Stimulated activated CD8-positive, alpha-beta memory T cell treated with anti-CD3 and anti-CD28 coated beads, Interleukin-7, amount 100 ng/mL, for 1 hour (primary cell): ENCODE measurements at places on chromosomes 3 and 15.

GRCh38 chr3:45489730-45490309 is 101.4 kb downstream of the LARS2 start:
- no peak for DNase-seq

DNA sequence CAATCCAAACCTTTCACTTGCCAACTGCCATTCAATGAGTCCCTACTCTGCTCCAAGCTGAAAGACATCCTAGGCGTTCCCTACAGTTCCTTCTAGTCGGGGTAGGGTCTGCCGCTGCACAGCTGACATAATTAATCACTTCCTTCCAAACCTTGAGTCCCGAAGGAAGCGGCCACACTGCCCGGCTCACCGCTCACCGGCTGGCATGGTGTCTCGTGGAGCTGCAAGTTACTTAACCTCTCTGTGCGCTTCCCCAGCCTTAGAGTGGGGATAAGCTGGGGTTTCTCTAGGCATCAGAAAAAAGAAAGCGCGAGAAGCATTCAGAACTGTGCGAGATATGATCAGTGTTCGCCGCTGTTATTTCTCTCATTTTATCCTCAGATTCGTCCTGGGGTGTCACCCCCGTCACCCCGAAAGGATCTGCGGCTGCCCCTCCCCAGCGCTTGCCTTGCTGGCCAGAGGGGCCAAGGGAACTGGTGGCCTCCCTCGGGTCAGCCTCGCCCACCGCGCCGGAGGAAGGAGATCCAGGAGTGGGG is 748 bp downstream of the MRPS25 start:
- no peak for DNase-seq

- no peak for DNase-seq
Observed at GRCh38 chr3:36965440-36965839, 20.6 kb upstream of the TRANK1 start.

GRCh38 chr15:35306361-35306981 is 221.4 kb upstream of the NANOGP8 start:
- DNase-seq, result no peak

DNA sequence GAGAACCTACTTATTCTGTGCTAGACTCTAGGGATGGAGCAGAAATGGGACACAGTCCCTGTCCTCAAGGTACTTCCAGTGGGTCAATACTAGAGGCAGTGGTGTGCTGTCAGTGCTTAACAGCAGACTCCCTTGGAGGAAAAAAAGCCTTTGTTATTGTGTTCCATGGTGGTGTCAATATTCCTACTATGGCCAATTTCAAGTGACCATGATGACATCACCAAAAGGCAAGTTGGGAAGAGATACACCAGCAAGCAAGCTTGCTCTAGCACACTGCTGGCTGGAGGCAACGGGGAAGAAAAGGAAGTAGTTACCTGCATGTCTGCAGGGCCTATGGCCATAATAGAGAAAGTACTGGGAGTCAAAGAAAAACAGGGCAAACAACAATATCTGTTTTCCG is 89.6 kb upstream of the ETV5 start:
- DNase-seq, result no peak

DNA sequence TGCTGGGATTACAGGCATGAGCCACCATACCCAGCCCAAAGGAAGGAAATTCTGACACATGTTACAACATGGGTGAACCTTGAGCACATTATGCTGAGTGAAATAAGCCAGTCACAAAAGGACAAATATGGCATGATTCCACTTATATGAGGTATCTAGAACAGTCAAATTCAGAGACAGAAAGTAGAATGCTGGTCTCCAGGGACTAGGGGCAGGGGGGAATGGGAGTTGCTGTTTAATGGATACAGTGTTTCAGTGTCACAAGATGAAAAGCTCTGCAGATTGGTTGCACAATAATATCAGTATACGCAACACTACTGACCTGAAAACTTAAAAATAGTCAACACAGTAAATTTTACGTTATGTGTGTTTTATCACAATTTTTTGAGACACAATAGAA is 4.1 kb downstream of the SPATA12 start:
- DNase-seq, result no peak

GRCh38 chr3:148230473-148230872 is 467.2 kb upstream of the AGTR1 start:
- no peak for DNase-seq

DNA sequence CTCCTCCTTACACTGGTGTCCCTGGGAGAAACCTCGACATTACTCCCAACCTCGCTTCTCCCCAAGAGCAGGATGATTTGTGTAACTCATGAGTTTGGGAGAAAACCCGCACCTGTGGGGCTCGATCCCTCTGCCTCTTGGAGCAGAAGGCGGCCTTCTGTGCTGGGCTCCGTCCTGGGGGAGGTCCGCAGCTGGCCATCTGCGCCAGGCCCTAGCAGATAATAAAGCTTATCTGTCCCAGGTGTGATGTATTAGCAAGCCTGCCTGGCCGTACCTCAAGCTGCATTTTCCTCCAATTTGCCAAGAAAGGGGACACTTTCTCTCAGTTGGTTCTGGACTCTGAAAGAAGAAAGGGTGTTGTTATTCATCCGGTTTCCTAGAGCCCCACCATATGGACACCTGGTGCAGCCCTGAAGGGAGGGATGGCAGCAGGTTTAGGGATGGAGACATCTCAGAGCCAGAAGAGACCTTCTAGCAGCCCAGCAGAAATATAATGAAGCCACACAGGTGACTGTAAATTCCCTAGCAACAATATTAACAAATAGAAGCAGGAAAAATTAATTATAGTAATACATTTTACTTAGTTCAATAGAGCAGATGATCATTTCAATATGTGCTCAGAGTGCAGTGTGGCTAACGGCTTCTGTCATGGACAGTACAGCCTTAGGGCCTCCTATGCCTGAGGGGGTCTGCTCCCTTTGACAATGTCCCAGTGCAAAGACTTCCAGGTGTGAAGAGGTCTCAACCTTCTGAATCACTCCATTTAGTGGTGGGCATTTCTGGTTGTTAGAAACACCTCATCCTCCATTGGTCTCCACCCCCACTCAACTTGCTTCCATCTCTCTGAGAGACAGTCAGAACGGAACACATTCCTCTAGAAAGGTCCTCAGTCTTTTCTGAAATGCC is 94.8 kb downstream of the CPN2 start:
- DNase-seq, result no peak

GRCh38 chr3:185653949-185654757 is 68.1 kb downstream of the SENP2 start:
- DNase-seq, result no peak

DNA sequence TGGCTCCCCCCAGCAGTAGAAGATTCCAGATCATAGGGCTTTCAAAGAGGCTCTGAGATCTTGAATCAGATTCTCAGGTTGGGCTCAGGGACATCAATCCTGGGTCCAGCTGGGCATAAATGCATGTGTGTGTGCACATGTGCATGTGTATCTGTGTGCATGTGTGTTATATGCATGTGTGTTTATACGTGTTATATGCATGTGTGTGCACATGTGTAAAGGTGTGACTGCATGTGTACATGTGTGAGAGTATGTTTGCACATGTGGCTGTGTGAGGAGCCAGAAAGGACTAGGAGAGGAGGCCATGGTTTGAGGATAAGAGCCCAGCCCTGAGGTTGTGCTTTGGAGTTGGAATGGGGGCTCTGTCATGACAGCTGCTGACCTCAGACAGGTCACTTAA is 1.8 kb upstream of the MAPKAPK3 start:
- DNase-seq, result no peak

DNA sequence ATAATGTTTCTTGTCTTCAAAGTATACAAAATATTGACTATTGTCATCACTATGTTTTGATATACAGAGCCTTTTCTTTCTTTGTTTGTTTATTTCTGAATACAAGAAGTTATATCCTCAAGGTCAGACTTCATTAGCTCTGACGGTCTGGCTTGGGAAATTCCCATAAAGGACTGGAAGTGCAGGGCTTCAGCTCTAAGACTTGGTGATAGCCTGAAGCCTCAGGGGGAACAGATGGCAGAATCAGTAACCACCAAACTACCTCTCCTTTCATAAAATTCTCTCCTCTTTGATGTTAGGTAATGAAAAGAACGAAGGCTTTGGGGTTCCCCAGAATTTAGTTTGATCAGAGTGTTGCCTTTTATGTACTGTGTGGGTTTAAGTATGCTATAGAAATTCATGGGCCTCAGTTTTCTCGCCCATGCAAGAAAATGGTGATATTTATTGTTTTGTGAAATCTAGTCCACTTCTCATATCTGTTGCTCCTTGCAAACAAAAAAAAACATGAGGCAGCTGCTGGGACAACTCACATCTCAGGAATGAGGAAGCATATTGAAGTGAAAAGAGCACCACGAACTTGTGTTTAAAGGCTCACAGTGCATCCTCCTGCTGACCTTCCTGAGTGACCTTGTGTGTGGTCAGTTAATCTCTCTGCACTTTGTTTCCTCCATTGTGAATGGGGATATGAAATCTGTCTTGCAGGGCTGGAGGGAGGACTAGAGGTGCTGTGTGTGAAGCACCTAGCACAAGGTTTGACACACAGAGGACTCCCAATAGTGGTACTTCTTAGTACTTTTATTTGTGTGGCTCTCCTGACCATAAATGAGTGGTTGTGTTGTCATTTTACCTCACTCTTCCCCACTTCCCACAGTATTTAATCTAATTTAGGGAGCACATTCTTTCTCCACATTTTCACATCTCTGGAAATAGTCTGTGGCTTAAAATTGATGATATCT is 569.8 kb upstream of the IL12A start:
- DNase-seq, result no peak

- no peak for DNase-seq
Observed at GRCh38 chr15:74307827-74308811, 59.3 kb downstream of the CYP11A1 start.

DNA sequence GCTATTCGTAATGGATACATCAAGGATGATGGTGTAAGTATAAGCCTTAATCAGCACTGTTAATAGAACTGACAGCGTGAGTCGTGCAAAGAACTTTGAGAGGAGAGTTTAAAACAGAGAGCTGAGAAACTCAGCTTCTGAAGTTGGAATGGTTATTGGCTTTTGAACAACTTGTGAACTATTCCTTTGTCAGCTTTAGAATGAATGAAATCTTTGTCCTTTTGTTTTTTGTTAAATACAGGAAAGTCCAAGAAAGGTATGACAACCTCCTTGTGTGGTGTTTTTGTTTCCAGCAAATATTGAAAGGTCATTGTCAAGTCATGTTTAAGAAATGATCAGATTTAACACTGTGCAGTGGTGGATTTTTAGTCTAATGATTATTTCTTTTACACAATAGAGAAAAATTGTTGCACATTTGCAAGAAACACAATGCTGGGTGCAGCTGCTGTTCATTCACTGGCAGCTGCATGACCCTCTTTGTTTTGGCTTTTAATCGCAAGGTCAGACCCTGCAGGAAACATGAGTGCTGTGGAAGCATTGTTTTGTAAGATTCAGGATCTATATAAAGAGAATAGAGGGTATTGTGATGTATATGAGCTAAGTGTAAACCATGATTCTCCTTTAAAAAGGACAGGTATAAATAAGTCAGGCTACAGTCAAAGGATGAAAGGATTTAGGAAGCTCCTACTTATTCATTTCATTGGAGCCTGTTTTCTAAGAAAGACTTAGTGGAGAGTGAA is 21.7 kb upstream of the ABHD10 start:
- DNase-seq, result no peak

- no peak for DNase-seq
Observed at GRCh38 chr3:187593451-187593850, 76.7 kb downstream of the SST start.

DNA sequence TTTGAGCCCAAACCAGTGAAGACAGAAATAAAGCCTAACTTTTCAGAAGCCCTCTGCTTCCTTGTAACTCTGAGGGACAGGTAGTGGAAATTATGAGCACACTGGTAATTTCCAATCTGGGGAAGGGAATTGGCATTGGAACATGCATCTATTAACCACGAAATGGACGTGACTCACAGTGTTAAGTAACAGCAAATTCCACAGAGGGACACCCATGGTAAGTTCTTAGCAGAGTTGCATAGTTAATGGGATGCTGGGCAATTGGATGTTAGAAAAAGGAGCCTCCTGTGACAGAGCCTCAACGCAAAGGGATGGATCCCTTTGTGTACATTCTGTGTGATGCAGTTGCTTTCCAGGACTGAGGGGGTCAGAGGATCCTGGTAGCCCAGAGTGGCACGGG is 168.6 kb downstream of the SEMA6D start:
- no peak for DNase-seq

DNA sequence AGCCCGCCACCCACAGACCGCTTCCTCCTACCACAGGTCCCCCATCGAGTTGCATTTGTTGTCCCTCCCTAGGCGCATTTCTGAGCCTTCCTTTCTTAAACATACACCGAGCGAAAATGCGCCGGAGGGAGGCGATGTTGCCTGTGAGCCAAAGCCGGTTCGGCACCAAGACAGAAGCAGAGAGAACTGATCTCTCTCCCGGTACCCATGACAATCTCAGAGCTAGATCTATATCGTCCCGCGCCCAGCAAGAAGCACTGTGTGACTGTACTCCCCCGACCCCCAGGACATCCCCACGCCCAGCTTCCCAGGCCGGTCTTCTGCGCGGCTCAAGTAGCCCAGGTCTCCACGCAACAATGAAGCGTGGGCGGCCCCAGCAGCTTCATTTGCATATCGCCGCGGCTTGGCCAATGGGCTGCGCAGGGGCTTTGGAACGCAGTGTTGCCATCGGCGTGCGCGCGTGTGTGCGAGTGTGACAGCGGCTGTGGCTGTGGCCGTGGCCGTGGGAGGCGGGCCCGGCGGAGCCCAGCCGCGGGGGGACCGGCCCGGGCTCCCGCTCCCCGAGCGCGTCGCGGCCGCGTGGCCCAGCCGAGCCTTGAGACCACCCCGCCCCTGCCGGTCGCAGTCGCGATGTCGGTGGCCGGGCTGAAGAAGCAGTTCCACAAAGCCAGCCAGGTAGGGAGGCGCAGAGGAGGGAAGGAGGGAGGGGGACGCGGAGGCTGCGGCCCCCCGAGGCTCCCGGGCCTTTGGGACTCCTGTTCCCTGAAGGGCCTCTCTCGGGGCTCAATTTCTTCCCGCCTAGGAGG is at the start of gene SH3GL3:
Gene SH3GL3, plus strand, starts transcription at position 438 of the 806 bp plus-strand sequence. Its CDS starts 193 bp downstream, at position 631.
- no peak for DNase-seq

DNA sequence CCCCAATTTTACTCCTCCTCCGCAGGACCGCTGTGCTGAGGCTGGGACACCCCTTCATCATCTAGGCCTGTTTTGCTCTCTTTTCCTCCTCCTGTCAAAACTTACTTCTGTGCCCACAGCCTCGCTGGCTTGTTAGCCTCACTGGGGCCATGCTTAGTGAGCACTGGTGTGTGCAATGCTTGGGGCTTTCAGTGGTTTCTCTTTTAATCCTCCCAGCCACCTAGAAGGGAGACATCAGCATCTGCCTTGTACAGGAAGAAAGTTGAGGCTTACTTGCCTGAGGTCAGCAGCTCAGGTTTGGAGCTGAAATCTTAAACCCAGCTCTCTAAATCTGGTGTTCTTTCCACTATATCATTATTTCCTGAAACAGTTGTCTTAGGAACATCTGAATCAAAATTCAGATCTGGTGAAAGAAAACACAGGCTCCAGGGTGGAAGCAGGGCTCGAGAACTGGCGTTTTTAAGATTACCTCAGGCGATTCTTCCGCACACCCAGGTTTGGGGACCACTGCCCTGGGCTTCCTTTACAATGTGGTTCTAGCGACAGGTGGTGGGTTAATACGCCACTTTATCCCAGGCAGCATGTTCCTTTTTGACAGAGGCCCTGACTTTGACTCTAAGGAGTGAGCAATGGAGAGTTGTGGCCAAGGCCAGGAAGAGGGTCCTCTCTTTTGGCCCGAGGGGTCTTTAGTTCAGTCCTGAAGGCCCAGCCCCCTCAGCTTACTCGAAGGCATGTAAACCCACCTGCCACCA is 3.8 kb downstream of the THSD4 start:
- no peak for DNase-seq

GRCh38 chr15:73990250-73991005 is 1.7 kb downstream of the STOML1 start:
- no peak for DNase-seq

- DNase-seq, result no peak
Observed at GRCh38 chr3:124512881-124513609, 217.2 kb upstream of the UMPS start.

GRCh38 chr3:50637945-50638344 is 21.0 kb downstream of the MAPKAPK3 start:
- no peak for DNase-seq
